ENCODE measurements at places on chromosomes 7 and 10.

GRCh38 chr10:96211764-96212163, 59.6 kb downstream of the BLNK start:
- peak; percentile 15 for DNase-seq

- DNase-seq: no peak
Observed at GRCh38 chr10:85032981-85033380, 704.6 kb downstream of the CCSER2 start.

- no peak for DNase-seq
Observed at GRCh38 chr10:43055991-43056567, 20.8 kb upstream of the RET start.

DNA sequence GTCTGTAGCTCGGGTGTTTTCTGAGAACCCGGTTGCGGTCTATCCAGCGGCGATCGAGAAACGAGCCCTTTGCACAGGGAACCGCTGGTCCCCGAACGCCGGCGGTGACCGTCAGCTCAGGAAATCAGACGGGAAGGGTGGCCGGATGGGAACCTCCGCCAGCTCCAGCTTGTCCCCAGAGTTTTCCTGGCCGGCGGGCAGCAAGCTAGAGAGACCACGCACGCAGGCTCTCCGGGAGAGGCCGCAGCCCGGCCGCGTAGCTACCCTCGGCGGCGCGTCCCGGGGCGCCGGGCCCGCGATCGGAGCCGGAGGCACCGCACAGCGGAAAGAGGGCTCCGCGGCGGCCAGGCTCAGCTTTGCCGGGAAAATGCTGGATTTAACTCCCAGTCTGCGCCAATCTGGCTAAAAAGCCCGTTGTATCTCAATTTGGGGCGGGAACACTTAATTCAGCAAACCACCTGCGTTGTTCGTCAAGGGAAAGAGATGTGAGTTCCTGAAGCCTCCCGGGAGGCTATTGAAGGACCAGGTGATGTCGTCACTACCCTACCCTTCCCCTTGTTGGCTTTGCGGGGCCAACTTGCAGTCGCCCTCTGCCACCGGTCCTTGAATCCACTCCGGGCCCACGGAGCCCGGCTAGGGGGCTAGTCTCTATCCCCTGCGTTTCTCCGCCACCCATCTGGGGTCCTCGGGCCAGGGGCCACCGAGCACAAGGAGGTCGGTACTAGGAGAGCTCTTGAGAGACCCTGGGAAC, 859 bp upstream of the CH25H start:
- DNase-seq: no peak

- DNase-seq: no peak
Observed at GRCh38 chr7:147438216-147438615, 1152.3 kb upstream of the C7orf33 start.

Data from pons (tissue), 1 donor.